ENCODE measurements at places on chromosomes 2 and 18. TPM values are rescaled to one million over a fixed set of nuclear protein-coding genes. Genes with fewer than 3 reads are reported as not detected.

The PSTPIP2 gene
- 8.3 TPM for total RNA-seq

The SERPINB5 gene
- total RNA-seq, result not detected

The EMX1 gene
- total RNA-seq, result not detected

The PDE6D gene
- total RNA-seq, result 25.4 TPM

The RIOK3 gene
- 69.8 TPM for total RNA-seq

The ELOA2 gene
- total RNA-seq, result not detected

The TMEM200C gene
- not detected for total RNA-seq

The ALLC gene
- not detected for total RNA-seq

The GEN1 gene
- total RNA-seq, result 17.9 TPM

The MC5R gene
- total RNA-seq, result not detected

The DSG1 gene
- not detected for total RNA-seq

The PLEKHM3 gene
- total RNA-seq, result 5.2 TPM

DNA sequence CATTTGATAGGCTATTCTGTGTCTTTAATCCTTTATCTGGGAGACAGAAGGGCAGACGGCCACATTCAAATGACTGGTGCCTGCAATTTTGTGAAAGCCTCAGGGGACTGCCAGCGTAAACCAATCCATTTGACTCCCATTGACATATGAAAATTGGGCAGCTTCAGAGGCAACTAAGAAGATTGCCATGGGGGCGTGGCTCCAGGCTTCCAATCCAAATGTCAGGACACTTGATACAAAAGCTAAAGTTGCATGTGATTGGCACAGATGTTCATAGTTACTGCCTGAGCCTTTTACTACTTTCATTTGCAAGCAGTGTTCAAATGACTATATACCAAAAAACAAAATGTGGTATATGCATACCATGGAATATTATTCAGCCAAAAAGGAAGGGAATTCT is 42.0 kb downstream of the SPC25 start:
- DNase-seq, result no peak

GRCh38 chr2:11160731-11161455 is 5.6 kb downstream of the SLC66A3 start:
- DNase-seq, result no peak

- no peak for DNase-seq
These were observed 153.7 kb upstream of the APCDD1 start for GRCh38 chr18:10300739-10301138.

GRCh38 chr2:178949584-178949983 is 100.4 kb downstream of the CCDC141 start:
- no peak for DNase-seq

DNA sequence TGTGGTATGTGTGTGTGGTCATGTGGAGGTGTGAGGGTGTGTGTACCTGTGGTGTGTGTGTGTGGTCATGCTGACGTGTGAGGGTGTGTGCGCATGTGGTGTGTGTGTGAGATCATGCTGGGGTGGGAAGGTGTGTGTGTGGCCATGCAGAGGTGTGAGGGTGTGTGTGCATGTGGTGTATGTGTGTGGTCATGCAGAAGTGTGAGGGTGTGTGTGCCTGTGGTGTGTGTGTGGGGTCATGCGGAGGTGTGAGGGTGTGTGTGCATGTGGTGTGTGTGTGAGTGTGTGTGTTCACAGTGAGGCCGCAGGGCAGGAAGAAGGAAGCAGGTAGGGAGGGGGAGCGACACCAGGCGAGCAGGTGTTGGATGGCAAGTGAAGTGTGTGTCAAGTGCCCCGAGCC is 259.0 kb downstream of the LOXHD1 start:
- DNase-seq, result no peak

DNA sequence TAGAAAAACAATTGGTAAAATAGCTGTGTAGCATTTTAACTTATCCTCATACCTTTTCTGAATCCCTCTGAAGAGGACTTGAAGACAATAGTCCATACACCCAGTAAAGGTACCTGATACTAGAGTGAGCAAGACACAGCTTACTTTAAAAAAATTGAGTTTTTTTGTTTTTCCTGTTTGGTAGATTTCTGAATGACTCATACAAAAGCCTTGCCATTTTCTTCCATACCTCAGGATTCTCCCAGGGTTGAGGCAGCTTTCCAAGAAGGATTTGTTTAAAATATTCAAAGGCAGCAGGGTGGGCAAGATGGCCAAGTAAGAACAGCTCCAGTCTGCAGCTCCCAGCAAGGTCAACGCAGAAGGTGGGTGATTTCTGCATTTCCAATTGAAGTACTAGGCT is 551.0 kb upstream of the LRATD1 start:
- no peak for DNase-seq

DNA sequence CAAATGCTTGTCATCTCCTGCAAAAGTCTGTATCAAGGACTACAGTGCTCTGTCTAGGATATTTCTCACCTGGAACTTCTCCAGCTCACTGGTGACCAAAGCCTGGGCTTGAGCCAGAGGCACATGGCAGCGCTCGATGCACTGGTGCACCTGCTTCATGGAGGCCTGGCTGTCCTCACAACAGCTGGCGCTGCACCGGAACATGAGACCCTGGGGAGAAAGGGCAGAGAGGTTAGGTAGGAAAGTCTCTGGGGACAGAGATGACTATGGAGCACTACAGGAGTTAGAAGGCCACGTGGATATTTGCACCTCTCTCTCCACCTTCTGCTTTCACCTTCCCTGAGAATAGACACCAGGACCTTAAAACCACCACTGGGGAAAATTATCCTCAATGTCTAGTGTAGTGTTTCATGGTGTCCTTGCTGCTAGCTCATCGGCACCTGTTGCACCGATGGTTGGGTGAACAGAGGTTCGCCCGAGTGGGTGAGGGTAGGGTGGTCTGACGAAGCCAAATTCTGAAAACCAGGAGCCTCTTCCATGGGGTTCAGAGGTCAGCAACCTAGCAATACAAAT is 1.0 kb downstream of the FAM136A start:
- no peak for DNase-seq

DNA sequence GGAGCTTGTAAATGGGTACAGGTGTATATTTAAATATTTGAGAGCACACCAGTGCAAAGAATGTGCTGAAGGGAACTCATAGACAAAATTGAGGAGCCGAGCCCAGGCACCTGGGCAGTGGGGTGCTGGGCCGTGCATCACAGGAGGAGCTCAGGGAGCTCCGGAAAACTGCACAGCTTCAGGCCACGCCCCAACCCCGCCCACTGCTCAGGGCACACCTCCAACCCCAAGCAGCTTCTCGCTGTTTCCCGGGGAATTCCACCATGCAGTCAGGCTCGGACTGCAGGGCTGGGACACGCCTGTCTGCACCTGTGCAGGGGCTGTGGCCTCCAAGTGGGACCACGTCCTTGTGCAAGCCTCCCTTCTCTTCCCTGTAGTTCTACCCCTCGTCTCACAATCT is 243.0 kb downstream of the HDAC4 start:
- DNase-seq, result no peak

DNA sequence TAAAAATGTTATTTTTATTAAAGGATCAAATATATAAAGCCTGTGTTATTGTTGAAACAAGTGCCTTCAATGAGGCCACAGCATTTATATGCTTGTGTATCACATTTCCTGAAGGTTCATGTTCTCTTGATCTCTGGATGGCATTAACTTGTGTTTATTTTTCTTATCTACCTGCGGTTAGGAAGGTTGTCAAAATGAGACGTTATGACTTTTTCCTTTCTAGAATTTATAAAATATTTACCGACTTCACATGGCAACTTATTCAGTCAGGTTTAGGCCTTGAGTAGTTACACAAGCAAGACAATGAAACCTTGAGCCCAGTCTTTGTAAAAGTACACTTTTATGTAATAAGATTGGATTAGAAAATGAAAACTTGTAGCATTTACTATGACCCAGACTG is 196.4 kb upstream of the ACVR2A start:
- DNase-seq, result no peak

DNA sequence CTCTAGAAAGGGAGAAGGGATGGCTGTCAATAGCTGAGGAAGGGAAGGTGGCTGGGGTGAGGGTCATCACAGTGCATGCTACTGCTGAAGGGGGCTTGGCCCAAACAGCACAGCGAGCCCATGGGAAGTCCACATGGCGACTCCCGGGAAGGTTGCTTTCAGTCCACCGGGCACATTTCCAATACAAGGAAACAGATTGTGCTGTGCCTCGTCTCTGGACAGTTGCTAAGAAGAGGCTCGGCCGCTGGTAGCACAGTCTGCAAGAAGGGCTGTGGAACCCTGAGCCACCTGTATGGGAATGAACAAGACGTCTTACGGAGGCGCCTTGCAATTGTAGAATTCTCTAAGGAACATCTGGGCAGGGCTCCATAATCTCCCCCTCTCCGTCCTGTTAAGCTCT is 123.1 kb downstream of the CELF4 start:
- no peak for DNase-seq

GRCh38 chr2:13669607-13670006 is 952.9 kb downstream of the TRIB2 start:
- DNase-seq, result no peak

- DNase-seq, result no peak
These were observed 120.7 kb upstream of the PXDN start for GRCh38 chr2:1864981-1865421.

DNA sequence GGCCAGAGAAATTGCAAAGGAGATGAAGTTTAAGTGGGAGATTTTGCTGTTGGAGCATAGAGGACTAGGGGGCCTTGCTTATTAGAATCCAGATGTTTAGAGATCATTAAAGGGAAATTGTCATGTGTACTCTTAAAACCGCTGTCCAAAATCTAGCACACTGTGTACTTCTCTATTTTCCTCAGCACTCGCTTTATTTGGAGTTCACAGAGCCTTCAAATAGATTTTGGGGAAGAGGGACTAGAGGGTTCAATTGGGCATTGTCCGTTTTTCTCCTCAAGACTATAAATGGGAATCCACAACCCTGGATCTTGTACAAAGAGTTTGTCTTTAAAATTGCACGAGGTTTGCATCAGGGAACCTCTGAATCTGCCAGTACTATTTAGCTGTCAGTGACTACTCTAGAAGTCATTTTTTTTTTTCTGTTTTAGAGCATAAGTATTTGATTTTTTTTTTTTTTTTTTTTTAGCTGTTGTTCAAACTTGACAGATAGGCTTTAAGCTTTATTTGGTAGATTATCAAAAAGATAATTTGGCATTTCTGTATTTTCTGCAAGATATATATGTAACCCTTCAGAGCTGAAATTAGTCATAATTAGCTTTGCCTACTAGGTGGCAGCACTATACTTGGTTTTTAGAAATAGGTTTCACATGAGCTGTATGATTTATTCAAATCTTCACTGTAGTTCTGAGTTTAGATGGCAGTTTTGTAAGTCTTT is 14.2 kb downstream of the PMS1 start:
- DNase-seq, result no peak

DNA sequence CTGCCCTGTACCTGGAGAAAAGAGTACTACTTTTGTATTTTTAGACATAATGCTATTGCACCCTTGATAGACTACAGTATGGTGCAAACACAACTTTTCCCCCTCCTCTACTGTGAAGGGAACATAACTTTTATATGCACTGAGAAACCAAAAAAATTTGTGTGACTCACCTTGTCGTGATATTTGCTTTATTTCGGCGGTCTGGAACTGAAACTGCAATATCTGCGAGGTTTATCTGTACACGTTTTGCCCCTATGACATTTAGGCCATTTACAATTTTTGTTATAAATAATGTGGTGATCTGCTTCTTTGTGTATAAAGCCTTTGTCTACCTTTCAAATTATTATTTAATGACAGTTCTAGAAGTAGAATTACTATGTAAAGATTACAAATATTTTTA is 34.4 kb upstream of the AAK1 start:
- DNase-seq, result no peak

DNA sequence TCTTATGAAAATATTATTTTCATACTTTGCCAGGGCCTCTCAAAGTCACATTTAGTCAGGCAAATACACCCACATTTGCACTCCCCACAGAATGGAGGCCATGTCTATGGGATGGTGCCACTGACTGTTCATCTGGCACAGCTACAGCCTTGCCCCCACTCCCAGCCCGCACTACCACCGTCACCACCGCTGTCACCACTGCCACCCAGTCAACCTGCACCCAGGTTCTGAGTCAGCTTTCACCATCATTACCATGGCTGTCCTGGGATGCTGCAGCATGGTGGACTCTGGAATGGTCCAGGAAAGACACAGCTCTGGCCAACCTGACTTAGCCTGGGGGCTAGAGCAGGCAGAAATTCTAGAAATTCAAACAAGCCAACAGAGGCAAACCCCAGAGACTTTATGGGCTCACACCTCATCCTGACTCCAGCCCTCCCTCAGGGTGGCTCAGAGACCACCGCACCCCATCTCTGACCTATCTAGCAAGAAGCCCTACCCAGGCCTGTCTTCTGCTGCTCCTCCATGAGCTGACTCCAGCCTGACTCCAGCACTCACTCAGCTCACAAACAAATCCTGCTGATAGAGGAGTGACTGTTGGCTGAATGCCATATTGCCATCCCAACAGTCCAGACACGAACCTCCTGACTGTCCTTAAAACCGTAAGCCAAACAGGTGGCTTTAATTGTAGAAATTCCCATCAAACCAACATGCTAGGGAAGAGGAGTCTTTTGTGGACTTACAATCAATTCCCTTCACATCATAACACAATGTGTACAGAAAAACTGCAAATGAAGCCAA is 28.0 kb downstream of the DNER start:
- DNase-seq, result no peak

DNA sequence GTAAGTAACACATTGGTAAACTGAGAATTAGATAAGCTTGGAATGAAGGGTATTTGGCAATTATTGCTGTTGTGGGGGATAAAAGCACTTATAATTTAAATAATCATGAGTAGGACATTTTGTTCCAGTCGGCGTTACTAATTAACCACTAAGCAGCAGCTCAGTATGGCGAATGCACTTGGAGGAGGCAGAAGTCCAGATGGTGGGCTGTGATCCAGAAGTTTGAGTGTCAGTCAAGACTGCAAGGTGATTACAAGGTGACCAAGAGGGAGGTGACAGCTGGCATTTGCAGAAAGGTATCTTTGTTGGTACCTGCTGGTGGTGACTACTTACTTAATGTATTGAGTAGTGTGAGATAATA is 643.6 kb upstream of the FAM98A start:
- no peak for DNase-seq

DNA sequence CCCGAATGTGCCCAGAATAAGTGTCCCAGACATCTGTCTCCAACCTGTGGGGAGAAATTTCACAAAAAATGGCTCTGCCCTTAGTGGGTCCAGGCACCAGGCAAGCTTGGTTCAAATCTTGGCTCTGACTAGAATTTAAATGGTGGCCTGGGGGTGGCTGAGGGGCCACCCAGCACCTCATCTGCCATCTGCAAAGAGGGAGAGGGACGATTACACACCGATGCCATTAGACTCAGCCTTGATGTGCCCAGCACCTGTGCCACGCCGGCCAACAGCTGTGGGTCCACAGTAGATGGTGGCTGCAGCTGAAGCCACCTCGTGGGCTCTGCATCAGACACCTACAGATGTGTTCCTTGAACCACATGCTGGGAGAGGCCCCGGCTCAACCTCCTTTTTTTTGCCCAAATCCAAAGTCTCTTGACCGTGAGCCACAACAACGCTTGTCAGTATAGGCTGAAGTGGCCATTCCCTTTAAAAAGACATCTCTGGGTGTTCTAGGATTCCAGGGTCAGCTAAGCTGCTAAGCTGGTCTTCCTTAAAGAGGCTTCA is 222.0 kb upstream of the RAB6C start:
- no peak for DNase-seq

GRCh38 chr2:156306821-156307220 is 25.7 kb downstream of the NR4A2 start:
- no peak for DNase-seq

- DNase-seq, result no peak
These were observed 49.3 kb downstream of the CACNB4 start for GRCh38 chr2:152049541-152049940.
